Neuronal stem cell (in vitro differentiated cells): ENCODE measurements at places on chromosomes 2 and 18.
A peak's percentile ranks its signal among the peaks of the same experiment; 100 is the strongest.

DNA sequence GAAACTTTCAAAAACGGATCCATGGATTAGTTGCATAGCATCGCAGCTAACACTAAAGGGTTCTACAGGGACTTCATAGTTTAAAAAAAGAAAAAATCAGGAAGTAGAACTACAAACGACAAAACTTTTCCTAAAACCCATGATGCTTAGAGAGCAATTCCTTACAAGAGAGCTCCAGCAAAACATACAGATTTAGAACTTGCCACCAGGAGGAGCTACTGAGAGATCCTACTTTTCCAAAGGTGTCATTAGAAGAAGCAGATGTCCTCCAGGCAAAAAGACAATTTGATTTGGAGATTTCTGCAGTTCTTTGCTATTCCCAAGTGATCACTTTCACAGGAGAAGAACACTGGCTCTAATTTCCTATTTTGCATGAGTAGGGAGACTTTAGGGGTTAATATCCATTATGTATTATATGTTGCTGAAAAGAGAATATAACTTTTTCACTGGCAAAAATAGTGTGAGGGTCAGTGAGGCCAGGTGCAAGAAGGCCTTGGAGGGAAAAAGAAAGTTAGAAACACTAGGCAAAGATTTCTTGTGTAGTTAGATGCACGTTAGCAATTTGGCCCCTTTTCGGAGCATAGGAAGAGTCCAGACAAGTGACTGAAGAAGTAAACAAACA is 436.2 kb downstream of the SUCLG1 start:
- peak; percentile 65 for DNase-seq

DNA sequence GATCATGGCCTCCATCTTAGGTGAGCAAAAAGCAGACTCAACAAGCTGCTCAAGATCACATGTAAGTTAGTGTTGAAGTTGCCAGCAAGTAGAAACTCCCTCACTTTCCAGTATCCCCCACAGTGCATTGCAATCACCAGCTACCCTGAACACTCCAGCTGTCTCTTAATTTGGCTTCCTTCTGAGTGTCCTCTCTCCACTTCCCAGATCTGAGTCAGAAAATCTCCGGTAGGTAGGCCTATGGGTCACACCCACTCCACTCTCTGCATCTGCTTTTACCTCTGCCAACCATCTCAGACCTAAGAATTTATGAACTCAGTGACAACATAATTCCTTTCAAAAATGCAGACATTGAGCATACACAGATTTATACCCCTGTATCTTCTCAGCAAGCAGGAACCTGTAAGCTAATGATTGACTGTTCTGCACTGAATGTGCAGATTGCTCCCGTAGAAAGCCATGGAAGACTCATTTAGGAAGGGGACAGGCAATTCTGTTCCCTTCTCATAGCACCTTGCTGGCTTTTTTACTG is 656.9 kb downstream of the EPHA4 start:
- no peak for DNase-seq

GRCh38 chr2:95531254-95531771 is 46.8 kb upstream of the TRIM43B start:
- no peak for DNase-seq

DNA sequence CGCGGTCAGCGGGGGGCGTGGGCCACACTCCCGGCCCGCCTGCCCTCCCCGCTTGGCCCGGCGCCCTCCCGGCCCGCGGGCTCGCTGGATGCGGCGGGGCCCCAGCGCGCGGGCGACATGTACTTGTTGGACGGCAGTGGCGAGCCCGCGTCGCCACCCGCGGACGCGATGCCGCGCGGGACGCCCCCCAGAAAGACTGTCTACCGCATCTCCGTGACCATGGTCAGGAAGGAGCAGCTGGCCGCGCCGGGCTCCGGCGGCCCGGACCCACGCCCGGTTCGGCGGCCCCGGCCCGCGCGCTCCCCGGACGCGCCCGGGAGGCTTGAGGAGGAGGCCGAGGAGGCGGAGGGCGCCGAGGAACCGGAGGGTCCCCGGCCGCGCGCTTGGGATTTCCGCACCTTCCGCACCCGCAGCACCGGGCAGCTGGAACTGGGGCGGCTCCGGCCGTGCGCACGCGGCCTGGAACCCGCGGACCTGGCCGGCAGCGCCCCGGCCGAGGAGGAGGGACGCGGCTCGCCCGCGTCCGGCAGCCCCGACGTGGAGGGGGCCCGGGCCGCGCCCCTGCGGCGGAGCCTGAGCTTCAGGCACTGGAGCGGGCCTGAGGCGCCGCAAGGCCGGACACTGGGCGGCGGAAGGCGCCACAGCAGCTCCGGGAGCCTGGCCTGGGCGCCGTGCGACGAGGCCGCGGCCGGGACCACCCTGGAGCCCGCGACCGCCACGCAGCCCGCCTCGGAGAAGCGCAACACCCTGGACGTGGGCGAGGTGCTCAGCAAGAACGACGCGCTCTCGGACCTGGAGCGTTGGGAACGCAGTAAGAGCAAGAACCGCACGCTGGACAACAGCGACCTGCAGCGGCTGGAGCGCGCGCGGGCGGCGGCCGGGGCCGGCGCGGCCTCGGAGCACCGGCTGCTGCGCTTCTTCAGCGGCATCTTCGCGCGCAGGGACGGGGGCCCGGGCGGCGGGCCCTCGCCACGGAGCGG is 176.4 kb downstream of the AGAP1 start:
- peak; percentile 62 for DNase-seq

DNA sequence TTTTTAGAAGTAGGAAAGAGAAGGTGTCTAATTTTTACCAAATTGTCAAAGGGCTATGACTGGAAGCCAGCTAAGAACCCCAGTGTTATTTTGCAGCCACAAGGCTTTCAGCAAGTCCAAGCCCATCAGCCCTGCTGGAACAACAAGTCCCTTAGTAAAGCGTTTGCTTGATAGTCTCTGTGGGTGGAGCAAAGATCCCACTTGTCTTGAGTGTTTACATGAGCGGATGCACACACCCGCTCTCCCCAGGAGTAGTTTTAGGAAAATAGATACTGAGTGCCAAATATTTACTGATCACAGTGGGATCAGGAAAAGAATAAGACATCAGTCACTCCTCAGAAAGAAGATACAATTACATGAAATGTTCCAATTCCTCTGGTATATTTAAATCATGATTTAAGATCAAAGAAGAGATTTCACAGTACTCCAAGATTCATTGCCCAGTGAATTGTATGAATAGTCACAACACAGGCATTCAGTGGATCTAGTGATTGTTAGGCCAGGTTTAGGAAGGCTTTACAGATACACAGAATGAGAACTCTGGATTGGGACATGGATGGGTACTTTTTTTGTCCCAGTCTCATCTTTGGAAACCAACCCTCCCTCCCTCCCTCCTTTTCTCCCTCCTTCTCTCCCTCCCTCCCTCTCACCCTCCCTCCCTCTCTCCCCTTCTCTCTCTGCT is 514.9 kb downstream of the PTPRM start:
- no peak for DNase-seq

GRCh38 chr2:140658760-140659692 is 1471.8 kb downstream of the LRP1B start:
- DNase-seq, result no peak

- no peak for DNase-seq
Measured at GRCh38 chr2:111138839-111139238, 18.1 kb downstream of the BCL2L11 start.

DNA sequence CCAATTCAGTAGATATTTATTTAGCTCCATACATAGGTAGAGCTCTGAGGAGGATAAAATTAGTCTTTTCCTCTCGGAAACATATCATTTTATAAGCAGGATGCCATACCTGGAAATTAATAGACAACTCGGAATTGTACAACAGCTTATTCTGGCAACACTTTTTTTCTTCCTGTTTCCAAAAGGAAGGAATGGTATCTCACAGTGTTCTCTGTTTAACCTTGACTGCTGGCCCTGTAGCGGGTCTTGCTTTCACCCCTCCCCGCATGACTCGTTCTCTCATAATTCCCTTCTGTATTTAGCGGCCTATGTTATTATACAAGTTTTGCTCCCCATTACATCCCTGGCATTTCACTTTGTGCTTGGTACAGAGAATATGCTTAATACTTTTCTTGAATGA is 2.5 kb upstream of the KYNU start:
- no peak for DNase-seq

DNA sequence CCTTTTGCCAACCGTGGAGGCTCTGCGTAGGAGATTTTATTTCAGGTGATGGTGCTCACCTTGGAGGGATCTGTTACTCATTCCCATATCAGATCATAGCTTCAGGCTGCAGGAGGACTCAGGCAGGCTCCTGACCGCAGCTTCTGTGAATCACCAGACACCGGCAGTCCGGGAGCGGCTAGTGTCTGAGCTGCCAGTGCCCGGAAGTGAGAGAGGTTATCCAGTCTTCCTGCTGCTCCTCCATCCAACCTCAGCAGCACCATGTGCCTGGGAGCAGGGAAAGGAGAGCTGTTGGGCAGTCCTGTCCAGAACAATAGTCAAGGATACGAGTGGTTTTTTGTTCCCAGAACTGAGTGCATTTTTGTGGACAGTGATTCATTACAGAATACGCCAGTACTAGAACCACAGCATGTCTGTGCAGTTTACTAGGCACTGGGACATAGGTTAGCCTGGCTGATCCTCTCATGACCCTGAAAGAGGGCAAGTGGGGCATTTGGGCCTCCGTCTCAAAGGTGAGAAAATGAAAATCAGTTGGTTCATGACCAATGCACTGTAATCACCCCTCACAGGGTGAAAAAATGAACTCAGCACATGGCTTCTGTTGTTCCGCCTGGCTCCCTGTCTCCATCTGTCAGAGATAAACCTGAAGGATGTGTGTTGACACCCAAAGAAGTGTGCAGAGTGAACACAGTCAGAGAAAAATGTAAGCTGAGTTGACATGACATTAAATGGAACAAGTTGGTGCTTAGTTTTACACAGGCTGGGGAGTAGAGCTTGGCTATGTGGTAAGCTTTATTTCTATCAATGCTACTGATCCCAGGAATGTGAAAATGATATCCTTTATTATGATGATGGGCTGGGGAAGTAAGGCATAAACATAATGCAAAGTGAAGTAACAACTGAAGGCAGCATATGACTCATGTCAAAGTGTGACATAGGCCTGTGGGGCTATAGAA is 12.2 kb downstream of the FHOD3 start:
- DNase-seq, result no peak

DNA sequence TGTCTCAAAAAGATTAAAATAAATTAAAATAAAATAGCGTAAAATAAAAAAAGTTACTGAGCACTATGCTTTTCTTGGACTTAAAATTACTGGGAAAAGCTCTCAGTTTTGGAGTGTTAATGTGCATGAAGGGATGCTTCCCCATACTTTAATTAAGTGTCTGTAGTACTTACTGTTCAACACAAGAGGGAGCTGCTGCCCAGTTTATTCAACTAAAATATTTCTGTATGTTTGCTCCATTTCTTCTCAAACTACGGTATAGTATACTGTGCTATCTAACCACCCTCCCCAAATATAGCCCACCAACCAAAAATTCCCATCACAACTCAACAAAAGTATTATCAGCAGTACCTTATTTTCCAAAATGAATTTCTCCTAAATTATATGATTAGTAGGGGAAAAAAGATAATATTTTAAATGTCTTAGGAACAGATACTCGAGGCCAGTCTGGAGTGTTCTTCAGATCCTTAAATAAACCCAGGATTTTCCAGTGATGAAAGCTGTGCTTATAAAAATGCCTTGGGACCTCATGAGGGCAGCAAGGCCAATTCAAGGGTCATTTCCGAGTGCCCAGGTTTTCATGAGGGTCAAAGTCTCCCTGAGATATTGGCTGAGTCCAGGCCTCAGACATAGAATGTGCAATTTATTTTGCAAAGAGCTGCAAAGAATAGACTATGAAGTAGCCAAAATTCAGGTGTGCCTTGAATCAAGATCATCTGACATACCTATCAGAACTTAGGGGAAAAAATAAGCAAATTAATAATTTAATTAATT is 64.1 kb downstream of the CHRNA1 start:
- DNase-seq, result peak; percentile 45

DNA sequence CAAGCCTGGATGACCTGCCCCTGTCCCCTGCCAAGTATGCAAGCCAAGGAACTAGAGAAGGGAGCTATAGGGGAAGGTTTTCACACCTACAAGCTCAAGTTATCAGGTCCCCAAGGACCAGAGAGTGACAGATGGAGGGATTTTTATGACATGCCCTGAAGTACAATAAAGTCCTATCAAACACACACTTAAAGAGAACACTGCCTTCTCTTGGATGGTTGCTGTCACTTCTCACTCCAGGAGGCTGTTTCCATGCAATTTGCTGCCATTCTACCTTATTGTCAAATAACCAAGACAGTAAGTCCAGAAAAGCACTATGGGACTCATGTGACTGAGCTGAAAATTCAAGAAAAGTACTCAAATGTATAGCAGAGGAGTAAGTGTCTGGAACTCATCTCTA is 76.6 kb upstream of the DDX18 start:
- DNase-seq, result no peak

GRCh38 chr18:63890237-63890949 is 2.9 kb downstream of the SERPINB2 start:
- no peak for DNase-seq

- DNase-seq, result no peak
Measured at GRCh38 chr2:186737732-186738508, 44.1 kb downstream of the FAM171B start.

DNA sequence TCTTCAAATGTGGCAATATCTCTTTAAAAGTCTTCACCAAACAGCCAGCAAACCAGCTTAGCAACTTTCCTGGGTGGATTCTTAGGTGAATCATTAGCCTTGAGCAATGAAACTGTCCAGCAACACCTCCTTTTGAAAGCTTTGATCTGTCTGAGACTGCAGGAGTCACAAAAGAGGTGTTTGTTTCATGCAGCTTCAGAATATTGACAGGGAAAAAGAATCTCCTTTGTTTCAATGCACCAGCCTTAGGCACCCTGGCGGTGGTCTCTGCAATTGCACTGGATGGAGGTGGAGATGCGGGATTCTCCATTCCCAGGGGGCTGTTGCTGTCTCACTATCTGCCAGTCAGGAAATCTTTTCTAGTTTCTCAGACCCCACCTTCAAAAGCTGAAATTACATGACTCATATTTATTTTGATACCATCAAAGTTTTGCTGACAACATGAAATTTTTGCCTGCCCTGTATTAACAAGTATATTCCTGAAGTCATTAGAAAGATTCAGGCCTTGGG is 76.0 kb upstream of the DSG1 start:
- no peak for DNase-seq

- DNase-seq, result no peak
Measured at GRCh38 chr2:218986148-218986761, 1.3 kb upstream of the FEV start.

DNA sequence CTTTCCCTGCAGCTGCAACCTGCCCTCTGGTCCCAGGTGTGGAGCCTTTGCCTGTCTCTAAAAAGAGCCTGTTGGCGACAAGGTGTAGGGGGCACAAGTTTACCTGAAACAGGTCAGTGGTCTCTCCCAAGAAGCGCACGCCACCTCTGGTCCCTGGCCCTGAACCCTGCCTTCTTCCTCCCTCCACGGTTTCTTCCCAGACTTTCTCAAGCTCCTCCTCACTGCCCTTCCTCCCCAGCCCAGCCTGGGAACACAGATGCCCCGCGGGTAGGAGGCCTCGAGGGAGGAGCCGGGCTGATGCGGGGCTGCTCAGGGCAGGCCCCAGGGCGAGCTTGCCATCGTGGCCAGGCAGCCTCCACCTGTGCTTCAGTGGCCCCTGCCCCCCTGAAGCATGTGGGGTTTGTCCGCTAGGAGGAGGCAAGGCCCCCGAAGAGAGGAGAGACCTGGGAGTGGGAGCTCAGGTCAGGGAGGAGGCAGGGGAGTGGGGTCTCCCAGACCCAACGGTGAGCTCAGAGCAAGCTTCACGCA is 89.5 kb downstream of the SMAD7 start:
- DNase-seq, result no peak
